ENCODE measurements at places on chromosomes 3 and 15. TPM values are rescaled to one million over a fixed set of nuclear protein-coding genes. Genes with fewer than 3 reads are reported as not detected.

Gene HTR3E
- not detected for total RNA-seq

Gene GMPPB
- 17.4 TPM for total RNA-seq

Gene KBTBD8
- total RNA-seq: 3.8 TPM

Gene KLHL25
- total RNA-seq: 3.8 TPM

Gene UBE2E2
- 59.2 TPM for total RNA-seq

Gene GRAMD1C
- 1.2 TPM for total RNA-seq

Gene SKOR1
- 0.36 TPM for total RNA-seq

Gene EIF4E3
- total RNA-seq: 3.5 TPM

Gene CCDC13
- 0.72 TPM for total RNA-seq

Gene HRG
- not detected for total RNA-seq

Gene KCNMB2
- 1.1 TPM for total RNA-seq

Gene ALDH1L1
- not detected for total RNA-seq

Gene ARL6
- 11.6 TPM for total RNA-seq

Gene SEMA3F
- 16.5 TPM for total RNA-seq

Gene PARP15
- 3.2 TPM for total RNA-seq

Gene SPINT1
- 0.72 TPM for total RNA-seq

Gene ACP3
- under 0.01 TPM for total RNA-seq

Gene MUC13
- not detected for total RNA-seq

Gene ZPLD1
- under 0.01 TPM for total RNA-seq

Gene OXTR
- total RNA-seq: 6.2 TPM

Gene TM4SF1
- total RNA-seq: 210 TPM

Gene DPPA2
- total RNA-seq: not detected

Gene TRIM42
- total RNA-seq: not detected

Gene ANKRD34C
- not detected for total RNA-seq

Gene ZNF619
- total RNA-seq: 8.5 TPM

Gene DNAH12
- under 0.01 TPM for total RNA-seq

Gene P2RY13
- total RNA-seq: not detected

Gene CPEB1
- 29.2 TPM for total RNA-seq

Gene ZCWPW2
- total RNA-seq: 0.88 TPM

Gene OR5K2
- total RNA-seq: not detected

Gene CAMKV
- not detected for total RNA-seq

Gene RLBP1
- under 0.01 TPM for total RNA-seq

Gene RPUSD2
- total RNA-seq: 11.5 TPM

Measured in osteoblast (primary cell).